T-helper 2 cell (primary cell): ENCODE measurements at places on chromosomes 6 and 20.

DNA sequence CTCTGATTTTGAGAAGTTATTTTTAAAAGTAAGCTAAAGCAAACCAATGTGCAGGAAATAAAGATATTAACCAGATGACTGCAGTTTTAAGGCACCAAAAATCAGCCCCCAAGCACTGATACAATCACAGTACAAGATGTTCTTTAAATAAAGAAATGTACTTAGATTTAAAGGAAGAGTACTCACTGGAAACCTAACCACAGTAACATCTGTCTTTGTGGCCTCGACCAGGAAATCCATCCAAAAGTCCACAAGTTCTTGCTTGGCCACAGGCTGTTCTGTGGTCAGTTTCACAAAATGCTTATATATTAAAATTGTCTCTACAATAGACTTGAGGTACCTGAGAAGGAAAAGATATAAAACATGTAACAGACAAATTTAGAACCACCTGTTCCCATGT is 105.9 kb upstream of the MAP7 start:
- no peak for DNase-seq

DNA sequence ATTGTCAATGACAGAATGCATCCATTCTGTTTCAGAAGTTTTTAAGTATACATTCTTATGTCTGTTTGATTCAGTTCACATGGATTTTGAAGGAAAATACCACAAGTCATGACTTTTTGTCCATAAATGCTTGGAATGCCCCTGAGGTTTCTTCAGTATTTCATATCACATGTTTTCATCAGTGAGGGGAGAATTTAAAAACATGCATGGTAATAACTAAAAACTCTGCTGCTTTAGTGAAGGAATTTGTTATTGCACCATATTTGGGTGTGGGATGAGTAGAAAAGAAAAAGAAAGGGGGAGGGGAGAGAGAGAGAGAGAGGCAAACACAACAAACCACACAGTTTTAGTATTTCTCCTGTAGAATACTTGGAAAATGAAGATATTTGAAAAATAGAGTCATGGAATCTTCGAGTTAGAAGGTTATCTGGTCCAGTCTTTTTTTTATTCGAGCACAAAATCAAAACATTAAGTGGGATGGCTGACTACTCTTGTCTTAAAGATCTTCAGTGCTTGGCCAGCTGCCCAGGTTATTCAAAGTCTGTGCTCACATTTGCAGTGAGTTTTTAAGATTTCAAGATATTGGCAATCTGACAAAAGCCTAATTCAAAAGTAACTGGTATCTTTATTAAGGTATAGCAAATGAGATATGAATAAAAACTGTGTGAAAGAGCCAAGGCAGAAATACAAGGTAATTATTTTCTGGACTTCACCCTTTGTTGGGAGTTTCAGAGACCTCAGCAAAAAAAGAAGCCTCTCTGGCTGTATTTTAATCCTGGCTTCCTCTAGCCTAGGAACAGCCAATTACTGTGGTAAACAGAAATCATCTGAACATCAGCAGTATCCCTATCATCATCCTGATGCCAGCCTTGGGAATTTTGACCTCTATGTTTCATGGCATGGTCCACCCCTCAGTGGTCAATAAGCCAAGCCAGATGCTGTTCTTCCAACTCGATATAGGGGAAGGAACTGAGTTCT is 687.9 kb upstream of the CITED2 start:
- no peak for DNase-seq

GRCh38 chr6:14966906-14967711 is 278.8 kb upstream of the JARID2 start:
- no peak for DNase-seq

DNA sequence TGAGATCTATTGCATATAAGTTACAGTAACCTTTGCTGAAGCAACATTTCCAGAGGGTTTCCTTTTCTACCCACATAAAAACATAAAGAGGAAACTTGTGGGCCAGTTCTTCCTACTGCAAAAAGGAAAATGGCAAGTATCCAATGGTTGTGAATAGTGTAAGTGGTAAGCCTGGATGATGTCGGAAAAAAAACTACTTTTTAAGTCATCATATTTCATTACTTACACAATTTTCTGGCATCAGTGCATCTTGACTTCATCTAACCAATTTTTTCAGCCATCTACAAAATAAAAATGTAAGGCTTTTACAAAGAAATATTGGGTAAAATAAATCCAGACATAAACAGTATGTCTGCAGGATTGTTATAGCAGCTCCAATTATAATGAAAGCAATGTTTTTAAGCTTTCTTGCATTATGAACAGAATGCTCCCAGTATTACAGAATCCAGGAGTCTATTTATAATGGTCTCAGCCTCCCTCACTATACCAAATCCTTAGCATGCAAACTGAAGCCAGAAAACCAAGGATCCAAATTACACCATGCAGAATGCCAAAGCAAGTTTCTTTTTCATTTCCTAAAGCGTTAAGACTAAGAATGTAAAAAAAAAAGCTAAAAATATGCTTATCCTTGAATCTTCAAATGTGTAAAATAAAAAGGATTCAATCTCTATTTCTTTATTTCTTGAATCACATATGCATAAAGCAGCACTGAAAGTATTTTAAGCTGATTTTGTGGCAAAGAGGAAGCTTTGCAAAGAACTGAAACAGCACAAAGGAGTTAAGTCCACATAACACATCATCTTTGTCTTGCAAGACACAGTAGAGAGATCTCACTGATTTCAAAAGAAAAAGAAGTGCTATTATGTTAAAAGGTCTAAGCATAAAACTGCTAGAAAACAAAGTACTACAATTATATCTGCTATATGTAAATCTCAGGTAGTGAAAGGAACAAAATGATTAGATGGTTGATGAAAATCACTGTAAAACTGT is 126.8 kb upstream of the HMGCLL1 start:
- no peak for DNase-seq

DNA sequence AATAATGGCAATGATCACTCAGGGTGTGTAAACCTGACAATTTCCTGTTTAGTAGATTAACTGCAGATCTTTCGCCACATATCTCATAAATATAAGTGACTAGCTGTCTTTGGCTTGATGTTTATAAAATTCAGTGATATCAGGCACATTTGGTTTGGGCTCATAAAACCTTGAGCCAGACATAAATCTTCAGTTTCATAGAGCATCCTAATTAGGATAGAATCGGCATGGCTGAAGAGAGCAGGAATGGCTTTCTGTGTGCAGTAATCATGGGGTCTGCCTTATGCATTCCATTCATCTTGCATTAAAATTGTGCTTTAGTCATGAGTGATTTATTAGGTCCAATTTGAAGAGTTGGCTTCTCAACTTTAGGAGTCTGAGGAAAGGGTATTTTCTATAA is 27.2 kb downstream of the AIG1 start:
- DNase-seq = no peak

DNA sequence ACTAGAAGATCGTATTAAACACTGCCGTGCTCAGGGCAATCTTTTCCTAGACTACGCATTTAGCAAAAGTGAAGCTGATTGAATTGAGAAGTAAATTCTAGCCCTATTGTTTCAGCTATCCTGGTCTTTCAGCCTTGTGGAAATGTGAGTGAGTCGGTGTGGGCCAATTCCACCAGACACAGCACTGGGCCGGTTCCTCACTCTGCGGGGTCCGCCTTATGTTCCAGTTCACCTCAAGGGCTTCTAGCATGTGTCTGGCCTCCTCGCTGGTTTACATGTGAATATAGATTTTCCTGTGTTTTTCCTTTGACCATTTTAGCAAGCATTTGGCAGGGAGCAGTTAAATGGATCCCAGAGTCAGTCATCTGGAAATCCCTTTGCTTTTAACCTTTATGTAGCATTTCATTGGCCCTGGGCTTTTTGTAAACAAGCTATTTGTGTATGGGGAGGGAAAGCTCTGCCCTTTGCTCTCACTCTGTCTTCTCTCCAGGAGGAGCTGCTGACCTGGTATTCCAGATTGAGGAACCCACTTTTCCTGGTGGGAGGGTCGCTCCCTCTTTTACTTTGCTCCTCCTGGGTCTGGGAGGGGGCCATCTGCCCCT is 12.4 kb upstream of the GTSF1L start:
- no peak for DNase-seq

GRCh38 chr6:30601436-30601814 is 15.6 kb downstream of the PPP1R10 start:
- DNase-seq = peak; percentile 22

DNA sequence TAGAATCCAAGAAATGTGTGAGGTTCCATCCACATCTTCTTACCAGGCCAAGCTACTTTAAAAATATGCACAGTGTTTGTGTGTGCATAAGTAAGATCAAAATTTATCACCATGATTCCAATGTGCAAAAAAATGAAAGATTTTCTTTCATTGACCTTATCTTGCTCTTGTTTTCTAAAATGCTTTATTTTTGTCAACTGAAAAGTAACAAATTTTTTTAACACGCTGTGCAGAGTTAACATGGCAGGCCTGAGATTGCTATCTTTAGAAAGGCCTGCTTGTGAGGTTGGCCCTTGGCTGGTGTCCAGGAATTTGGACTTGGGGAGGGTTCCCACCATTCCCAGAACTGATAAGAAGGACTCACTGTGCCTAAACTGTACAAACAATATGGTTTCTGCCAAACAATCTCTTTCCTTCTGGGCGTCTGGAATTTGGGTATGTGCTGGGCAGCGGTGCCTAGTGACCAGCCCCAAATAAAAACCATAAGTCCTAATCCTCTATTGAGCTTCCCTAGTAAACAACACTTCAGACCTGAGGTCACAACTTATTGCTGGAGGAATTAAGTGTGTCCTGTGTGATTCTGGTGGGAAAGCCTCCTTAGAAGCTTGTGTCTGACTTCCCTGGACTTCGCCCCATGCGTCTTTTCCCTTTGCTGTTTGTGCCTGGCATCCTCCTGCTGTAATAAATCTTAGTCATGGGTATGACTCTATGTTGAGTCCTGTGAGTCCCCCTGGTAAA is 19.8 kb upstream of the MYLIP start:
- DNase-seq = no peak
